Immature natural killer cell (primary cell): ENCODE measurements at places on chromosomes 5 and 9. TPM values are rescaled to one million over a fixed set of nuclear protein-coding genes. Genes with fewer than 3 reads are reported as not detected.

DNA sequence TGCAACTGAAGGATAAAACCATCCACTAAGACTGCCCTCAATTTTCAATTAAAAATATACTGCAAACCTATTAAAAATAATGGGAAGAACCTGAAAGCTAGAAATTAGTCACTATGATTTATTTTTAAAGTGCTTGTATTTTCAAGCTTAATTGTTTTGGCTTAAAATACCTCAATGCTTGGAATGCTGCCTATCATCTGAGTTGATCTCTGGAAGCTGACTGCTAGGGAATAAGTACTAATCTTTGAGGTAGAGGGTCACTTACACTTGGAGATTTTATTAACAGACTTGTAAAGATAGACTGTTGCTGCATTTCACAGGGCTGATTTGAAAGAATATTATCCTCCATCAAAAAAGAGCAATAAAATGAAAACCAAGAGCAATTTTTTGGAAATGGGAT is 6.2 kb downstream of the PCSK1 start:
- no peak for DNase-seq

Gene SLC45A2
- not detected for polyA plus RNA-seq

Gene HSPA5
- polyA plus RNA-seq = 379 TPM

Gene TLX3
- not detected for polyA plus RNA-seq

Gene ADAMTSL1
- not detected for polyA plus RNA-seq

Gene SPACA9
- polyA plus RNA-seq = 2.4 TPM
